ENCODE measurements at places on chromosomes 1 and 21.

DNA sequence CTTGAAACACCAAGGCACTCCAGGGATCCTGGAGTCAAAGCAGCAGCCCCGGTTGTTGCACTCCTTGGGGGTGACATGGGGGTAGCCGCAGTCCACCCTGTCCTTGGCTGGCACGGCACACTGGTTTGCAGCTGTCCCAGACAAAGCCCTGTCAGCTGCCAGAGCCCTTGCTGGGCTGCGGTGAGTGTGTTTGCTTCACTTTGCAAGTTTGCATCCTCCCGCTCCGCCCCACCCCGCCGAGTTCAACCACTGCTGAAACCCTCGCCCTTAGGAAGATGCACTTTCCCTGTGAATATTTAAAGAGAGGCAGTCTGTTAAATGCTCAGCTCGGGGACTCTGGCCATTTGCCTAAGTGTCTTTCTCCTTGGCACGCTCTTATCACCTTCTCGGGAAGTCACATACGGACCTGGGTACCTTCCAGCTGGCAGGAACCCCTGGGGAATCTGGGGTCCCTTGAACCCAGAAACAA, 1.7 kb downstream of the TFF3 start:
- DNase-seq = peak; percentile 64

- DNase-seq = no peak
These were observed 66.0 kb upstream of the CLDN14 start for GRCh38 chr21:36545776-36546511.

DNA sequence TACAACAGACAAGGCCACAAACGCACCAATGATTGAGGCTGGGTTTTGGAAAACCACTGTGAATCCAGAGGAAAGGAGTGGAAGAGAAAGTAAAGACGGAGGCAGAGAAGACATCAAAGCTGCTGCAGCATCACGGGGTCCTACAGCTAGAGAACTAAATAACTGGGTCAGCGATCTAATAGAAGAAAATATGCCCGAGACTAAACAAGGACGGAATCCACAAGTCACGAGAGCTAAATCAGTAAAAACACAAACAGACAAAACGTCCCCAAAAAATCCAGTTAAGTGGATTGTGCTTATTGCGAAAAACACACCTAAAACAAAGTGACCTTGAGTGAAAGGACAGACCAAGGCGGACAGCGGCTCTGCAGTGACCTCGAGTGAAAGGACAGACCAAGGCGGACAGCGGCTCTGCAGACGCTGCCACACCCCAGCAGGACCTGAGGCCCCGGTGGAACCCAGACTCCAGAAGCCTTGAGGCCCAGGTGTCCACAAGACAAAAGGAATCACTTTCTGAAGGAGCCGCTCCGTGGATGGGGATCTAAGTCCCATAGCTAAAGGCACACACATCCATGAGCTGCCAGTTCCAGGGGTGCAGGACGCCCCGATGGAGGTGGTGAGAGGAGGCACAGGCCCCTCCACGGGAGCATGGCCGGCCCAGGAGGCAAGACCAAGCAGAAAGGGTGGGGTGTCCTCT, 6.0 kb downstream of the FTCD start:
- no peak for DNase-seq

- DNase-seq = peak; percentile 87
These were observed 7.0 kb downstream of the LRRC71 start for GRCh38 chr1:156927215-156928042.

DNA sequence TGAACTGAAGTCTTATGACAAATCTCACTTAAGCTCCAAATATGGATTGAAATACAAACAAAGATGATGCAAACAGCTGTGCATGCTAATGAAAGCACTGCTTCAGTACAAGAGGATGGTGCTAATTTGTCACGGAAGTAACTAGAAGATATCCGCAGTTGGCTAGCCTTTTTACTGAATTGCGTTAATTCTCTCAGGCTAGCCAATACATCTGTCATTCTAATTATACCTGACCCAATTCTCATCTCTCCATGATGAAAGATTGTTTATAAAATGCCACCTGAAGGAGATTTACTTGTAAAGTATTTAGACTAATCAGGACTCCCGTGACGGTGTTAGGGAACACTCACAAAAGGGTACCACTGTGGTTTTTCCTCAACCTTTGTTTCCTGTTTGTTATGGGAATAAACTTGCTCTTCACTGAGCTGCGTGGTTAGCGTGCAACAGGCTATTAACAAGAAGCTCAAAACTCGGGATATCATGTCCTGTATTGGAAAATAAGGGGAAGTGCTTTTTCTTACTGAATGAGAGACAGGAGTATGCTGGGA, 162.5 kb downstream of the APP start:
- no peak for DNase-seq

- no peak for DNase-seq
These were observed 22.2 kb upstream of the SMG7 start for GRCh38 chr1:183450093-183450492.

- no peak for DNase-seq
These were observed 1528.0 kb downstream of the BRINP3 start for GRCh38 chr1:188949701-188950100.

GRCh38 chr1:244779410-244779809, 56.0 kb upstream of the COX20 start:
- no peak for DNase-seq

DNA sequence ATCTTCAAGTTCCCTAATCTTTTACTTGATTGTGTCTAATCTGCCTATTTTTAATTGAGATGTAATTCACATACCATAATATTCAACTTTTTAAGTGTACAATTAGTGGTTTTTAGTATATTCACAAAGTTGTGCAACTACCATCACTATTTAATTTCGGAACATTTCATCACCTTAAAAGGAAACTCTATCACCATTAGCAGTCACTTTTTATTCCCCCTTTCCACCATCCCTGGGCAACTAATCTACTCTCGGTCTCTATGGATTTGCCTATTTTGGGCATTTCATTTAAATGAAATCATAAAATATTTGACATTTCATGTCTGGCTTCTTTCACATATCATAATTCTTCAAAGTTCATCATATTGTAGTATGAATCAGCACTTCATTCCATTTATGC, 30.6 kb upstream of the HYI start:
- no peak for DNase-seq

- DNase-seq = no peak
These were observed 202.1 kb downstream of the NCAM2 start for GRCh38 chr21:21200103-21200938.

GRCh38 chr1:174191349-174191862, 32.1 kb downstream of the RABGAP1L start:
- peak; percentile 7 for DNase-seq

- DNase-seq = no peak
These were observed 12.9 kb downstream of the ATP1B1 start for GRCh38 chr1:169119405-169119804.

- no peak for DNase-seq
These were observed 24.1 kb downstream of the EIF4G3 start for GRCh38 chr1:21152423-21153100.

GRCh38 chr1:67524143-67525052, 94.2 kb upstream of the SERBP1 start:
- DNase-seq = no peak

DNA sequence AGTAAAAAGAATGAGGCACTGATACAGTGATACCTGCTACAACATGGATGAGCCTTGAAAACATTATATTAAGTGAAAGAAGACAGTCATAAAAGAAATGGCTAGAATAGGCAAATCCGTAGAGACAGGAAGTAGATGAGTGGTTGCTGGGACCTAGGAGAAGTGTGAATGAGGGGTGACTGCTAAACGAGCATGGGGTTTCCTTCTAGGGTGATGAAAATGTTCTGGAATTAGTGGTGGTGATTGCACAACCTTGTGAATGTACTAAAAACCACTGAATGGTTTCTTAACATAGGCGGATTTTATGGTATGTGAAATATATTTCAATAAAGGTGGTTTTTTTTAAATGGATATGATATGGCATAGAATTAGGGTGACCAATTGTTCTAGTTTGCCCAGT, 12.6 kb upstream of the SERINC2 start:
- no peak for DNase-seq

DNA sequence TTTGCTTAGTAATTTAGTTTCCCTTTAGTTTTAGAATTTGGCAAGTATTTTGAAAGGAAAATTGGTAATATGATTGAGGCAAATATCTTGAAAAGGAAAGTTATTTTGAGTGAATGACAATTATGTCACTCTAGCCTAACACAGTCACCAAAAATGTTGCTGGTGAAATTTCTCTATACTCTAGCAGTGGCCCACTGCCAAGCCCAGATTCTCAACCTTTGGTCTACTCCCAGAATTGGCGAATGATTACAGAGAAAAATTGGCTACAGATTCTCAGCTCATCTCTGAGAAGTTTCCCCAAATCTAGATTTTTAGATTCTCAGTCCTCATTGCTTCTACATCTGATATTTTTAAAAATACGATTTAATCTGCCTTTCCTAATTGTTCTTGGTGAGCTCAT, 84.9 kb downstream of the PIGK start:
- DNase-seq = no peak

DNA sequence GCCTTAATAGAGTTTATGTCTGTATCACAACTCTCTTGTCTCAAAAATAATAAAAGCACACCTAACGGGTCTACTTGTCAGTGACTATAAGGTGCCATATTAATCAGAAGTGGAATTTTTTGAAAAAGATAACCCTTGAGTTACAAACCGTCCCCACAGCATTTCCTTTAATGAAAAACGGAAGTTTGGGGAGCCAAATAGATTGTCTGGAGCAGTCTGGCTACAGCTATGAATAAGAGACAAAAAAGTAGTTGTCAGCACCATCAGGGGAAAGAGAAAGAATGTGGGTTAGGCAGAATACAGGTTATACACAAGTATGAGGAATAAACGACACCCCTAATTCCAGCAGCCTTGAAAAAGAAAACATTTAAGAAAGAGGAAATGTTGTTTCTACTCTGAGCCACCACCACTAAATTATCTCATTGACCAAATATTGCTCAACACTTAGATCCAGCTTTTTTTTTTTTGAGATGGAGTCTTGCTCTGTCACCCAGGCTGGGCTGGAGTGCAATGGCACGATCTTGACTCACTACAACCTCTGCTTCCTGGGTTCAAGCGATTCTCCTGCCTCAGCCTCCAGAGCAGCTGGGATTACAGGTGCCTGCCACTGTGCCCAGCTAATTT, 29.4 kb upstream of the USP24 start:
- DNase-seq = no peak

DNA sequence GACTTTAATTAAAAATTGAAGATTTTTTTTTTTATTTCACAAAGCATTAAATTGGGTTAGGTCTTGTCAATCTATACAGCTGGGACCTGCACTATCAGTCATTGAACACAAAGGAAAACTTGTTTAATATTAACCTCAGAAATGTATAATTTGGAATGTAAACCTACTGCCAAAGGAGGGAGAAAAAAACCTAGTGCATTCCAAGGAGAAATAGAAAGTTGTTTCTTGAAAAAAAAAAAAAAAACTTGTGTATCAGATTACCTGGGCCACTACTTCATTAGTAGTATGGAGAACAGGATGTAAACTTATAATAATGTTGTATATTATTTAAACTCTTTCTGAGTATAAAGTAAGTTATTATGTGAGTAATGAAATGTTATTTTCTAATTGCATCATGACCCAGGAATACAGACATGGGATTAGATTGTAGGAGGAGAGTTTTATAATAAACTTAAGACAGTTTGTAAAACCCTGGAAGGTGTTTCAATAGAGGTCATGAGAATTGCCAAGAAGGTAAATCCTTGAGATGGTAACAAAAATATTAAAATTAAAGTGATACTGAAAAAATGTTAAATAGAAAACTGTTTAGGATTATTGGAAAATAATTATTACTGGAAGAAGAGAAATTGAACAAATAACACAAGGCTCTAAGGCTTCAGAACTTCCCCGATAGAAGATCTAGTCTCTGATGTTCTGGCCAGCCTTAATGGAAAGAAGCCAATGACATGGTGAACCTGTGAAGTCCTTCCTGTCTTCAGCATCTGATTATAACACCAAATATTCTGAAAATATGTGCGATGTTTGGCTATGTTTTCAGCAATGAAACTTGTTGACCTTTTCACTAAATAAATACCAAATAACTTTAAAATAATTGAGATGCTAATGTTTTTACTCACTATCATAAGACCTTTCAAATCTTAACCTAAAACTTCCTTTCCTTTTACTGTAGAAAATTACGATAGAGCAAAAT, 412.8 kb upstream of the LYPLAL1 start:
- DNase-seq = no peak

DNA sequence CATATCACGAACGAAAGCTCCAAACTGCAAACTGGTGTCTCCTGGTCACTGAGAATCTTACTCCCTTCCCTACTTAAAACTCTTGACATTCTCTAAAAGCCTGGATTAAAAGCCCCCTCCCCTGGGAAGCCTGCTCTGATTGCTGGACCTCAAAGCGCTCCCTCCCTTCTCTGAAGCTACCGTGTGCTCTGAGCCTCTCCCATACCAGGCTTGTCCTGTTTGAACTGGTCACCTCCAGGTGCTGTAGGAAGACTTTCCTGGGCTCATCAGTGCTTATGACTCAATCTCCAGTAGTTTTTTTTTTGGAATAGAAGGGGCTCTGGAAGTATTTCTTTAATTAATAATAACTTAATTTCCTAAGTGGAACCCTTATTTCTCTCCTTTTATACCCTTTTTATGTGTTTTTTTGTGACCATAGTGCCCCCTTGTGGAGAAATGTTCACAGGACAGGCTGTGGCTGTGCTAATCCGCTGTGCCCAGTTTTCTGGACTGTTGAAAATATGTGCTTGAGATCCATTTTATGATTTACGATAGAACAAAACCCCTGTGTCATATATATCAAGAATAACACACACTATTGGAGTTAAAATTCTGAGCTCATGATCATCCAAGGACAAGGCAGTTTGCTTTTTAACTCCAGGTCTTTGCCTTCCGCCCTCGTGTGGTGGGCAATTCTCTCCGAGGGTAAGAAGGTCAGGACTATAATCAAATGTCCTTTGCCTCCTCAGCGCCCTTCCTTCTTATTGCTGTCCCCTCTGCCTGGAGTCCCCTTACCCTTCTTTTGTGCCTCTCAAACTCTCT, 16.9 kb downstream of the MTARC1 start:
- peak; percentile 26 for DNase-seq

- DNase-seq = no peak
These were observed 40.8 kb upstream of the WARS2 start for GRCh38 chr1:119181218-119181617.

DNA sequence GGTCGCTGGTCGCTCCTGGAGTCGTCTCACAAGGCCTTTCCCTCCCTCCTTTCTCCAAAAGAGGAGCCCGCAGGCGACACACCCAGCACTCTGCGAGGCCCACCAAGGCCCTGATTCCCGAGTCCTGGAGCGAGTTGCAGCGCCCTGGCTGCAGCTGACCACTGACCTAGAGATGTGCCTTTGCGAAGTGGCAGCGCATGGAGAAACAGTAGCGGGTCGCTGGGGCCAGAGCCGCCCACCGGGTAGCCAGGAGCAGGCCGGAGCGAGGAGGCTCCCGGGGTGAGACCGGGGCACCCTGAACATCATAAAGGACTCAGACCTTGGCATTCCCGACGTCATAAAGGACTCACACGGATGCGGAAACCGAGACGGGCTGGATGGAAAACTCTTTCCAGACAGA, 10.3 kb upstream of the NBPF11 start:
- DNase-seq = no peak

GRCh38 chr1:220527908-220528678, at the start of gene MARK1:
Gene MARK1, plus strand, starts transcription at chr1:220528136. Its CDS starts 687 bp downstream, at chr1:220528823.
- peak; percentile 71 for DNase-seq

- no peak for DNase-seq
These were observed 3.5 kb downstream of the TNFRSF1B start for GRCh38 chr1:12170263-12170671.

- DNase-seq = no peak
These were observed 33.2 kb downstream of the PACC1 start for GRCh38 chr1:212381397-212382035.
